CD4-positive, alpha-beta T cell (primary cell): ENCODE measurements at places on chromosomes 5 and 9.

GRCh38 chr5:112549605-112550166, 130.6 kb upstream of the EPB41L4A start:
- no peak for DNase-seq

- DNase-seq = peak; percentile 40
These were observed 427 bp downstream of the PCYOX1L start for GRCh38 chr5:149358294-149358651.

DNA sequence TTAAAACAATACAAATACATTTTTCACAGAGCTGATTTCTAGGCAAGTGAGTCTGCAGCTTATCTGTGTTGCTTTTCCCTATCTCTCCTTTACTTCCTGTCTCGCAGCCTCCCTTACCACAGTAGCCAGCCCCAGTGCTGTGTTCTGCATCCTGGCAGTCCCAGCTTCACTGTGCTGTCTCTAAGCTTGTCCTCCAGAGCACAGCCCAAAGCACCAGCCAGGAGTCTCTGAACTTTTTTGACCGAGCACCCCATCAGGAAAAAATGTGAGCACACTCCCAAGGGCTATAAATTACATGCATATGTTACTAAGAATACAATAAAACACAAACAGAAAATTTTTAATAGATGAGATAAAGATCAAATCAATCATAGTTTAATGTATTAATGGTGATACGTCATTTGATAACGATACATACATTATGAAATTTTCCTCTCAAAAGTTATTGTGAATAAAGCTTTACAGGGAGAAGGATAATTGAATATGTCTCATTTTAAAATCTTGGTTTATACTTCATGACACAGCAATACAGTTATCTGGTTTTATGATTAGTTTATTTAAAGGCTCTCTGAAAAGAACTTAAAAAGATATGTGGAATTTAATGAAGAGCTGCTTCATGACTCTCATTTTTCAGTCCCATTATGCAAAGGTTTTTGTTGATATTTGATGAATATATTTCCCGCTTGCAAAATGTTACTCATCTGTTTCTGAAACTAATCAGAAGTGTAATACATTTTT, 7.3 kb upstream of the RHOBTB3 start:
- DNase-seq = no peak

- DNase-seq = no peak
These were observed 15.1 kb downstream of the LPAR1 start for GRCh38 chr9:111023128-111023527.

DNA sequence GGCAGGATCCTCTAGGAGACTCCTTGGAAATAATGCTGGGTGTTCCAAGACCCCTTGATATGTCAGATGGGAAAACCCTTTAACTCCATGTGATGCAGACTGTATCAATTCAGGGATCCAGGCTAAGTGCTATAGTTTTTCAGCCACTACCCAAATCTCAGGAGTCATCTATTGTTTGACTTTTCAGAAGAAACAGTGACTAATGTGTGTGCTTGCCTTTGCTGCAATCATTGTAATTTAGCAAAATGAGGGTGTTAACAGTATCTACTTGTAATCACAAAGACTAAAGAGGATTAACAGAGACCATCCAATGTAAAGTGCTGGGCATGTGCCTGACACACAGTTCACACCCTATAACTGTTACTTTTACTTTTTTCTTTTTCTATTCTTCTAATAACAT, 309.6 kb upstream of the RFX3 start:
- DNase-seq = no peak

DNA sequence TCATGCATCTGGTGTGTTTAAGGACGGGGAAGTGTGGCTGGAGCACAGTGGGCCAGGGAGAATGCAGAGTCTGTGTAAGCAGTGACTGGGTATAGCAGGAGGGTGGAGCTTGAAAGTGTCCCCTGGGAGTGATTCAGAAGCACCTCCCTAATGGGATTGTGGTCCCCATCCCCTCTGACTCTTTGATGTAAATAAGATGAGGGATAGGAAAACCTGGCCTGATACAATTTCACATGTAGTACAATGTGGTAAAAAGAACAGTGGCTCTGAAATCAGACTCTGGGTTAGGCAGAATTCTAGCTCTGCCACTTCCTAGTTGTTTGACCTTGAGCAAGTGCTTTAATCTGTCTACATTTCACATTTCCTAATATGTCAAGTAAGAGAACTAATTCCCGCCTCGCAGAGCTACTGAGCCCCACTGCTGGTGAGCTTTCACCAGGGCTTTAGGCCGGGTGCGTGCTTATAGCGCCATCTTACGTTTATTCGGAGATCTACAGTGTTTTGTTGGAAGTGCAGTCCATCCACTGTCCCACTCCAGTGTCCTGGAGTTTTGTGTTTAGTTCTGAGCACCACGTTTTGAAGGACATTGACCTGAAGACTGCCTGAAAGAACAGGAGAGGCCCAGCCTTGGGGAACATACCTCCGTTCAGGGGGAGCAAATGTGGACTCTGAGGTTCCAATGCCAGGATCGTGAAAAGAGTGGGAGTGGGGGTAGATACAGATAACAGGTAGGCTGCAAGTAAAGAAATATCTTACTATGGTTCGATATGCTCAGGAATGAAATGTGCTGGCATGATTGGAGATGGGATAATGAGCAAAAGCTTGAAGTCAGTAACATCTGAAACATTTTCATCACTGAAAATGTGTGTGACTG, 51.2 kb upstream of the TESK1 start:
- DNase-seq = peak; percentile 14

DNA sequence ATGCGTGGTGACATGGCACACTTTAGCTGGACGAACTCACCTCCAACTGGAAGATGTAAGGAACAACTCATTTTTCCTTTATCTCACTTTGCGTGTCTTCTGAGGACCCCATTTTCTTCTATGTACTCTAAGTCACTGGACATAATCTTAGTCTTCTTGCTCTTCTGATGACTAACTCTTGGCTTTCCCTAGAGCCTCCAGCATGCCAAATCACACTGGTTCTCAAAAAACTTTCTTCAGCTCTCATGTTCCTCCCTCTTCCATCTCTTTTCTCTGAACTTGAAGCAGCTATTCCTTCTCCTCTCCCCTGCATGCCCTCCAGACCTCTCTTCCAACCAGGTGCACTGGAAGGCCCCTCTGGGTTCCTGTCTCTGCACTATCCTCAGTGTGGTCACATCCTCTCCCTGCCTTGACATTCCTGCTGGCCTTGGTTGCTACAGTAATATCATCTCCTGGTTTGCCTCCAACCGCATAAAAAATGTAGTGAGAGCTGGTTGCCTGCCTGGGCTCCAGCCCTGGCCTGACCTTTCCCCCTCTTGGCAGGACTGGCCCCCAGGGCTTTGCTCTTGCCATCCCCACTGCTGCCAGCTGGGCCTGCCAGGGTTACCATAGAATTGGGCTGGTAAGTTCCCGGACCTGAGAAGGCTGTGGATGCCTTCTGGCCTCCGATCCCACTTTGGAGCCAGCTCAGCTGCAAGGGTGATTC, 44.8 kb upstream of the BNC2 start:
- no peak for DNase-seq

DNA sequence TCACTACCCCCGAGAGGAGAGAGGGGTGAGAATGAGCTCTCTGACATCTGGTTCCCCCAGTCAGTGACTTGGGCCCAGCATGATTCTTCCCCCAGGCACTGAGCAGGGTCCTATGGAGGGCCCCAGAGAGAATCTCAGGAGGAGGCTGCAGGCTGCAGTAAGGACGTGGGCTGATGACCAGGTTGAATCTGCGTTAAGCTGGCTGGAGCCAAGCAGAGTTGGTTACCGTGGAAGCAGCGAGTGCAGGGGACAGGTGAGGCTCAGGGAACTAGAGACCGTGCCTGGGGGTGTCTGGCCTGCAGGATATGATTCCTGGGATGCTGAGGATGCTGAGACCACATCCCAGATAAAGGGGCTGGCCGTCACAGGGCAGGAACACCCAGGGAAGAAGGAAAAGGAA, 314.3 kb upstream of the IRX1 start:
- DNase-seq = no peak

GRCh38 chr5:97089149-97089801, 53.1 kb downstream of the LIX1 start:
- no peak for DNase-seq

GRCh38 chr9:36471359-36471758, 71.3 kb upstream of the RNF38 start:
- no peak for DNase-seq

DNA sequence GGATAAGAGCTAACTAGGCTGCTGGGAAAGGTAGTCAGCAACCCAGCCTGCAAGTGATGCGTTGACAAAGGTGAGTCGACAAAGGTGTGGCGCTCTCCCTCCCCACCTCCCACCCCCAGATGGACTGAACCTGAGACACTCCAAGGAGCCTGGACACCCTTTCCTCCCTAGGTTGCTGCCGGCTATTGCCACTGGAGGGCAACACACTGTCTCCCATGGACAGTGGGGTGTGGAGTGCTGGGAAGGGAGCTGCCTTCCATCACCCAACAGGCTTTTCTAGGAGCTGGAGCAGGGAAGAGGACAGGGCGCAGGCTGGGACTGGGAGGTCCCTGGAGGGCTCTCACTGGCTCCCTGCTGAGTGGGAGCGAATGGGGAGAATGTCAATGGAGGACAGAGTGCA, 75.4 kb upstream of the ARAP3 start:
- no peak for DNase-seq

DNA sequence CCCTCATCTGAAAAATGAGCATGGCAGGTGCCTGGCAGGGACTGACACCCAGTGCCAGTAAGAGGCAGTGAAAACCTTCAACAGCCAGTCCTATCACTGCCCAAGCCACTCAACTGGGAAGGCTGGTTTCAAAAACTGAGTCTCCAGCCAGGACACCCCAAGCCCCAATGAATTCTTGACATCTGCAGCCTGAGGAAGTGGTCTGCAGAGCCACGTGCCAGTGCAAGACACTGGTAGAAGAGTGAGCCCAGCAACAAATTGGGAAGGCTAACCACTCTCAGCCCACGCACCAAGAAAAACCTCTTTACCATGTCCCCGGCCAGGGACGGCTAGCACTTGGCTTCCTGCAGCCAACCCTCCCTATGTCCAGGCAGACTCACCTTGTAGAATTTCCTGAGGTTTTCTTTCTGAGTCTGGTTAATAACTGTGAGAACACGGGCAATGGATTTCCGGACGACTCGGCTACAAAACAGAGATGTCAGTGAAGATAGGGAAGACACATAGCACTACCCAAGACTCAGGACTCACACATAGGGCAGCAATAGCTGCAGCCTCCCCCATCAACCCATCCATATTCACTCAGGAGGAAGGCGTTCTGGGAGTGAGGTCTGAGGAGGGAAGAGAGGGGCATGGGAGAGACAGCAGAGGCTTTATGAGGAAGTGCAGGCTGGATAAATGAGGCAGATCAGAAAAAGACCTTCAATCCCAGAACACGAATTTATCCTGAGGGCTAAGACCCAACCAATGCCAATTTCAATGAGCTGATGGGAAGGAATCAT, 1.8 kb downstream of the RPL35 start:
- no peak for DNase-seq

DNA sequence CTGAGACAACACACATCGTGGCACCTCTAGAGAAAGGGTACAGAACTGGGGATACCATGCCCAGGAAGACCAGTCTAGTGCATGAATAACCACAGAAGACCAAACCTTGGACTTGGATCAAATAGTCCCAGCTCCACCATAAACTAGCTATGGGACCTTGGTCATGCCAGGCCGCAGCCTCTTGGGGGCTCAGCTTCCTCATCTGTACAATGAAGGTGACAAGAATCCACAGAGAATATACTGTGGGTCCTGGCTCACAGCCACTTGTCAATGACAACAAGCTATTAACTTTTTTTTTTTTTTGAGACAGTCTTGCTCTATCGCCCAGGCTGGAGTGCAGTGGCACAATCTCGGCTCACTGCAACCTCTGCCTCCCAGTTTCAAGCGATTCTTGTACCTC, 3.9 kb downstream of the KYAT1 start:
- DNase-seq = no peak

- DNase-seq = no peak
These were observed 16.1 kb upstream of the FKTN start for GRCh38 chr9:105541838-105542237.

- no peak for DNase-seq
These were observed 18.5 kb upstream of the FKTN start for GRCh38 chr9:105539452-105539851.

DNA sequence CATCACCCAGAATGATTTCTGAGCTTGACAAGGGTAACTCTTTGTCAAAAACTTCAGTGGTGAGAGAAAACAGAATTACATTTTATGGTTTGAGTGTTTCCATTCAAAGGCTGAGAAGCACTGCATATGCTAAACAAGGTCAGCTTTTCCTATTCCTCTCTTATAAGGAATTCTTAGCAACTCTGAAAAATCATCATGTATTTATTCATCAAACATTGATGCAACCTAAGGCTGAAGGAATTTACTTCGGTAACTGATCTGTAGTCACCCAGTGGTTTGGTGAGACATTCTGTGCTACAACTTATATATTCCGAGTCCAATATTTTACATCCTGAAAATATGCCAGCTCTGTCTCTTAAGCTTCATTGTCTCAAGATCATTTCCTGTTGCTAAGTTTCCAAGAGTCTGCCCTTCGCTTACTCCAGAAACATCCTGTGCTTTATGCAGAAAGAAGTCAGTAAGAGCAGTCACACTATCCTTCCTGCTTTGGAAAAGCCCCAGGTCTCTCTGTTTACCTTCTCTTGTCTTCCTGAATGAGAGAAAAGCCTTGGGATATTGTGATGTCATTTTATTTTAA, 176.6 kb upstream of the TBCA start:
- no peak for DNase-seq

GRCh38 chr5:139660923-139661814, 13.0 kb downstream of the CXXC5 start:
- DNase-seq = no peak

GRCh38 chr9:20722221-20722620, 38.2 kb downstream of the FOCAD start:
- no peak for DNase-seq

DNA sequence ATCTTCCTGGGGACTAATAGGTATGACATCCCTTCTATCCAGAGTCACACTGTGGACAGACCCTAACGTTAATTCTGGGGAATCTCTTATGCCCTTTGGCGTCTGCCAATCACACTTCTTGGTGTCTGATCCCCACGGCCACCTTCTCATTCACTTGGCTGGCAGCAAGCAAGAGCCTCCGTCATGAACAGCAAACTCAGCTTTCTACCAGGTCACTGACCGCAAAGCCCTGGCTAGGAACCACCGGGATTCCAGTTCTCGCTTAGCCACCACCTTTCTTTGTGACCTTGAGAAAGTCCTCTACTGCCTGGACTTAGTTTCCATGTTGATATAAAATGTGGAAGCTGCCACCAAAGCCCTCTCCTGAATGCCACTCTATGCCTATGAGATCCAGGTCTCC, 67.7 kb upstream of the FCN1 start:
- DNase-seq = no peak
